ENCODE measurements at places on chromosomes 12 and 14. TPM values are rescaled to one million over a fixed set of nuclear protein-coding genes. Genes with fewer than 3 reads are reported as not detected.

DNA sequence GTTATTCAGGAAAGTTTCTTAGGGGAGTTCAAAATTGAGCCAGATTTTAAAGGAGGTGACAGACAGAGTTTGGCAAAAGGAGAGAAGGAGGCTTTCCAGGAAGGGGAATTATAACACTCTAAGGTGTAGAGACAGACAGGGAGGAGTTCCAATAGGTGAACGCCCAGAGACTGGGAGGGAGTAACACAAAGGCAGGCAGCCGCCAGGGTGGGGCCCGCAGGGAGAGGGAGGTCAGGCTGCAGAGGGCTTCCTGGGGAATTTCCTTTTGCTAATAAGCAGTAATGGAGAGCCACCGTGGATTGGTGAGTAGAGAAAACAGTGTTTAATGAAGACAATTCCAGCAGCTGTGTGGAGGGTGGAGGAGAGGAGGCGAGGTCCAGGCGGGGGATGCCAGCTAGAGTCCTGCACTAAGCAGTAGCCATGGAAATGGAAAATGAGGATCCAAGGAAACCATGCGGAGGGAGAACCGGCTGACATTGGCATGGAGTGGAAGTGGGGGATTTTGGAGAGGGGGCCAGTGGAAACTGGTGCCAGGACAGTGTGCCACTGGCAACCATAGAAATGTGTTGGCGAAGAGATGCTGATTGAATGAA is 22.2 kb downstream of the GRIN2B start:
- H3K27ac ChIP-seq: no peak overlapping the region
- H3K27me3 ChIP-seq: no peaks in the 10 kb centered on the region
- no peaks in the 10 kb centered on the region for H3K36me3 ChIP-seq
- H3K4me3 ChIP-seq: no peak overlapping the region
- peaks cover 10% of the 10 kb centered on the region for H3K4me1 ChIP-seq

DNA sequence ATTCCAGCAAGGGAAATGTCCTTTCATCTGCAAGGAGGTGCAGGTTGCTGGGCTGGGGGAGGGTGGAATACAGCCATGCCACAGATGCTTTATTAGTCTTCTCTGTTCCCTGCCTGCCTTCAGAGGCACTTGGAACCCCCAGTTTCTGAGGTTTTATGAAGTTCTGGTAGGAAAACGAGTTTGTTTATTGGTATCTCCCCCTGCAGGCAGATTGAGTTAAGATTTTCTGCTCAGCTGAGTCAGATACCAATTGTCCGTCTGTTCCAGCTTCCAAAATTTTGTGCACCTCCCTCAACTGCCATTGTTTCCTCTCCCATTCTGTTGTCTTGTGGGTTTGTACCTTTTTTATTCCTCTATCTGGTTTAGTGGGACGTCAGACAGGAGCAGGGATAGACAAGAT is 155.6 kb downstream of the ETV6 start:
- H3K36me3 ChIP-seq: no peaks in the 10 kb centered on the region
- DNase-seq: no peak
- H3K27ac ChIP-seq: no peak overlapping the region
- H3K4me1 ChIP-seq: peaks cover 4% of the 10 kb centered on the region
- H3K27me3 ChIP-seq: no peaks in the 10 kb centered on the region

DNA sequence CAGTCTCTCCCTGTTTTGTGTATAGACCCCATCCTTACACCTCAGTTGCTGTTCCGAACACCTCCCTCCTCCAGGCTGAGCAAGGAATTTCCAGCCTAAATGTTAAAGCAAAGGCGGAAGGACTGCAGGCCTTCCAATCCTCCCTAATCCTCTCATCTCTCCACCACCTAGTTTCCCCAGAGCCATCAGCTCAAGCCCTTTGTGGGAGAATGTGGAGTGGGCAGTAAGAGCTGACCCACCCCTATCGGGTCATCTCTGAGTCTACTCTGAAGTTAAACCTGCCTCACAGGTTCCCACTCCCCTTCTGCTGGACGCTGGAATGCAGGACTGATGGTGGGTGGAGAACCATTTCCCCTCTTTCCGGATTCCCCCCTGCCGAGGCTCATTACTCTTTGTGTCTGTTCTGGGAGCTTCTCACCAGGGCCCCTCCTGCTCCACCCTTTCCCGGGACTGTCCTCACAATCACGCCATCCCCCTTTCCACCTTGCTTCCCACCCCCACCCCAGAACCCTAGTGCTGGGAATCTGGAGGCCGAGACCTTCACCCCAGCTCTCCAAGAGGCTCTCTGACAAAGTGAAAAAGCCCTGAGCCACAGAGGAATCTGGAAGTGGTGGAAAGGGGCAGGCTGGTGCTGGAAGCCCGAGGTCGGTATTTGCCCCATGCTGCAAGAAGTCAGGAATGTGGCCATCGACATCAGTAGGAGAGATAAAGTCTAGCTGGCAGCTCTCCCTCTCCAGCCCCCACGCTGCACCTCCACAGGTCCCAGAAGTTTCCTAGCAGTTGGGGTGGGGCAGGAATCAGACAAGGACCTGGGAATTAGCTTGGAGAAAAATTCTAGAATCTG is 3.3 kb upstream of the KRT18 start:
- no peaks in the 10 kb centered on the region for H3K36me3 ChIP-seq
- H3K27me3 ChIP-seq: no peaks in the 10 kb centered on the region
- peak overlapping the region; percentile 47 for H3K27ac ChIP-seq
- H3K4me3 ChIP-seq: no peak overlapping the region

The VRTN gene
- total RNA-seq: 18.6 TPM

The RPGRIP1 gene
- total RNA-seq: 3.4 TPM
